Cardiac septum (tissue), 1 donor: ENCODE measurements at places on chromosomes 13 and 19. TPM values are rescaled to one million over a fixed set of nuclear protein-coding genes. Genes with fewer than 3 reads are reported as not detected.

DNA sequence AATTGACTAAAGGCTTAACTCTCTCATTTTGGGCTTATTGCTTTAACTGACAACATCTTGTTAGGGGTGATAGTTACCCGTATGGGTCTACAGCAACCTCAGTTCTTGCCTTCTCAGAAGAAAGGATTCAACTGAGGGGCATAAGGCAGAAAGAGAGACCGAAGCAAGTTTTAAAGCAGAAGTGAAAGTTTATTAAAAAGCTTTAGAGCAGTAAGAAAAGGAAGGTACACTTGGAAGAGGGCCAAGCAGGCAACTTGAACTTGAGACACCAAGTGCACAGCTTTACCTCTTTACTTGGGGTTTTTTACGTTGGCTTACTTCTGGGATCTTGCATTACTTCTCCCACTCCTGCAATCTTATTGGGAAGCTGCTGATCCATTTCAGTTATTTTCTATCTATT lies 246.9 kb upstream of the PRR20A start:
- no peak for DNase-seq

Gene USP12
- 28.0 TPM for total RNA-seq

- no peak for DNase-seq
Measured at GRCh38 chr13:33284916-33285315, 639 bp downstream of the STARD13 start.

Gene NANOS3
- total RNA-seq: 0.78 TPM

DNA sequence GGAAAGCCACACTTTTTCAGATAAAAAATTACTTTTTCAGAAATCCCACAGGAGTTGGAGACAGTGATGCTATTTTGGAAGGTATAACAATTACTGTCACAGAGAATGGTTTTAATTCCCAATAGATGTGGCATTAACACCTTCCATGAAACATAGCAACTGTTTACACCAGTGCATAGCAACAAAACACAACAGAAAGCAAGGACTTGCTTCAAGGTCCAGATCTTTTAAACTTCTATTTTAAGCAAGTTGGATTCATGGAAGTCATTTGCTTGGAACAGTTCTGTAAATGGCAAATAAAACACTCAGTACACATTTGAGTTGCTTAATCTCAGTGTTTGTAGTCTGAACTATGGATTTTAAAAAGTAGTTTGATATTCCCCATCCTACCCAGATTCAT lies 385.9 kb upstream of the SPRY2 start:
- DNase-seq: no peak

DNA sequence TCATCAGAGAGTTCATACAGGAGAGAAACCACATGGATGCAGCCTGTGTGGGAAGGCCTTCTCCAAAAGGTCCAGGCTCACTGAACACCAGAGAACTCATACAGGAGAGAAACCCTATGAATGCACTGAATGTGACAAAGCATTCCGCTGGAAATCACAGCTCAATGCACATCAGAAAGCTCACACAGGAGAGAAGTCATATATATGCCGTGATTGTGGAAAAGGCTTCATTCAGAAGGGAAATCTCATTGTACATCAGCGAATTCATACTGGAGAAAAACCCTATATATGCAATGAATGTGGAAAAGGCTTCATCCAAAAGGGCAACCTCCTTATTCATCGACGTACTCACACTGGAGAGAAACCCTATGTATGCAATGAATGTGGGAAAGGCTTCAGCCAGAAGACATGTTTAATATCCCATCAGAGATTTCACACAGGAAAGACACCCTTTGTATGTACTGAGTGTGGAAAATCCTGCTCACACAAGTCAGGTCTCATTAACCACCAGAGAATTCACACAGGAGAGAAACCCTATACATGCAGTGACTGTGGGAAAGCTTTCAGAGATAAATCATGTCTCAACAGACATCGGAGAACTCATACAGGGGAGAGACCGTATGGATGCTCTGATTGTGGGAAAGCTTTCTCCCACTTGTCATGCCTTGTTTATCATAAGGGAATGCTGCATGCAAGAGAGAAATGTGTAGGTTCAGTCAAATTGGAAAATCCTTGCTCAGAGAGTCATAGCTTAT lies 17.7 kb downstream of the ZNF613 start:
- no peak for DNase-seq

GRCh38 chr19:44603201-44603945 lies 10.0 kb upstream of the IGSF23 start:
- no peak for DNase-seq

GRCh38 chr13:113364311-113364889 lies 470 bp upstream of the GRTP1 start:
- DNase-seq: no peak

DNA sequence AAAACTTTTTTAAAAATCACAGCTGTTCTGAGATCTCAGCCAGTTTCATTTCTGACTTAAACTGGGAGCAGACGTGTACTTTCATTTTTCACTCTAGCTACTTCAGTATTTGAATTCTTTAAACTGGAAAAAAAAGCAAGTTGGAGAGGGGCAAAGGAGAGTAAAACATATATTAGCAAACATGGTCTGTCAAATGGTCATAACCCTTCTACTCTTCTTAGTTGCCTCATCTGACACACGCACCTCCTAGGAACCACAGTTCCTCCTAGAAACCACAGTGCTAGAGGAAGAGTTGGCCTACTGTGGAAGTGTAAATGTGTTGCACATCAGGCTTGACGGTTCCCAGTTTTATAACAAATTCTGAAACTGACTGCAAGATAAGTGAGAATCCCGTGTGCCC lies 47.2 kb downstream of the TM9SF2 start:
- no peak for DNase-seq

Gene TGFBR3L
- total RNA-seq: 3.0 TPM

GRCh38 chr19:55901369-55902079 lies 30.6 kb downstream of the NLRP13 start:
- DNase-seq: no peak

DNA sequence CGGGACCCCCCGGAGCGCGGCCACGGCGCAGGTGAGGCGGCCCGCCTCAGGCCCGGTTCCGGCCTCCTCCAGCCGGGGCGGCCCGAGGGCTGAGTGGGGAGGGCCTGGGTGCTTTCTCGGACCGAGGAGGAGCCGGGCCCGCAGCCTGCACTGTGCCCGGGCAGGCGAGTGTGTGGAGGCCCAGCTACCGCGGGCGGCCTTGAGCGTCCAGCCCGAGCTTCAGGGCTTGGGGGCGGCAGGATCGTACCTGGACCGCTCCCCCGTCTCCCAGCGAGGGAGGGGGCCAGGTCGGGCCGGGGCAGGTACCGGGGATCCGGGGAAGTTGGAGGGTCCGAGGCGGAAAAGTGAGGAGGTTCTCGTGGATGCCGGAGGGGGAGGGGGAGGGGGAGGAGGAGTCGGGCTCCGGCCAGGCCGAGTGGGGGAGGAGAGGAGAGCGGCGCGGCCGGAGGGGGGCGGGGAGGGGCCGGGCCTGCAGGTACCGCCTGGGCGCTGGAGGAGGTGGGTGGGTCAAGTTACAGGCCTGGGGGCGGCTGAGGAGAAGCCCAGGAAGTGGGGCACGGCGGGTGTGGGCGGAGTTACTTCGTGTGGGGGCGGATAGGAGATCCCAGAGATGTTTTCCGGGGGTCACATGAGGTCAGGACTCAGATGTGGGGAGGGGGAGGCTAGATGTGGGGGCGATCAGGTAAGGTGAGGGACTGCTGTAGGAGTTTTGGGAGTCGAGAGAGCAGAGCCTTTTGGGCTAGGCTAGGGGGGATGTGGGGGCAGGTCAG lies 545 bp downstream of the NACC1 start:
- no peak for DNase-seq

- no peak for DNase-seq
Measured at GRCh38 chr13:66427458-66427861, 802.7 kb downstream of the PCDH9 start.

DNA sequence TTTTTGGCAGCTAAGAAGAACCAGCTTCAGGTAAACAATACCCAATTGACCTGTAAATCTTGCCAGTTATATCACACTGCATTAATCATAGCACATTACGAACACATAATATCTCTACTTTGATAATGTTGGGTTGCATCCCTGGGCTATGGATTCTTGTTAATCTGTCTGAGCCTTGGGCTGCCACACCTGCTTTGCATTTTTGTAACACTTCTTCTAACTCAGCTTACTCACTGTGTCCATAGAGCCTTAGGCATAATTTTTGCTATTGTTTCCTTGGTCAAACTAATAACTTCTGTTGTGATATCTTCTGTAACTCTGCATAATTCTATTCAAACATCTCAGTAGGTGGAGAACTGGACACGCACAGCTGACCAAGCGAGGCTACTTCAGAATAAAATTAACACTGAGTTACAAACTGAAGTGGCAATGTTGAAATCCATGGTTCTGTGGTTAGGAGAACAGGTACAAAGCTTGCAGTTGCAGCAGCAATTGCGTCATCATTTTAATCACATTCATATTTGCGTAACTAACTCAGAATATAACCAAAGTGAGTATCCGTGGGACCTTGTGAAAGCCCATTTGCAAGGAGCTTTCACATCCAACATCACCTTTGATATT lies 6.4 kb downstream of the ZNF350 start:
- no peak for DNase-seq

- no peak for DNase-seq
Measured at GRCh38 chr13:80166352-80166751, 174.6 kb downstream of the SPRY2 start.

Gene C5AR1
- 12.9 TPM for total RNA-seq

GRCh38 chr13:44068169-44068568 lies 188.5 kb downstream of the LACC1 start:
- no peak for DNase-seq
